Activated CD8-positive, alpha-beta T cell treated with anti-CD3 and anti-CD28 coated beads, Interleukin-2, amount 10 ng/mL, durations not matched to agents 7 days and 5 days (primary cell): ENCODE measurements at places on chromosomes 2 and 18.

DNA sequence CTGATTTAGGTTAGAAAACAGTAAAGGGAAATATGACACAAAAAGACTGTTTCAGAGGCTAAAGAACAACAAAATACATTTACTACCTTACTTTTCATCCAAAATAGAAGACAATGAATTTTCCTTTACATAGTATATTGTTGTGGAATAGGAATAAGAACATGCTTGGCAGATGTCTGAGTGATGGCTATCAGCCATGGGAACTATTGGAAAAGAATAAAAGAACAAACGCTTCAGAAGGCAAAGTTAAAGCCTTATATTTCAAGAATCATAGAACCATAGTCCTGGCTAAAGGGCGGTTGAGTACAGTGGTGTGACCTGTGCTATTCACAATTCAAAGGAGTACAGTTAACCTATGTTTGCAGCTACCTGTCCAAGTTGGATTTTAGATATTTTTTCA is 73.9 kb upstream of the NRXN1 start:
- H3K36me3 ChIP-seq: no peaks in the 10 kb centered on the region
- no peaks in the 10 kb centered on the region for H3K27me3 ChIP-seq
- H3K4me3 ChIP-seq: no peak overlapping the region
- no peak for DNase-seq
- no peak overlapping the region for H3K27ac ChIP-seq

DNA sequence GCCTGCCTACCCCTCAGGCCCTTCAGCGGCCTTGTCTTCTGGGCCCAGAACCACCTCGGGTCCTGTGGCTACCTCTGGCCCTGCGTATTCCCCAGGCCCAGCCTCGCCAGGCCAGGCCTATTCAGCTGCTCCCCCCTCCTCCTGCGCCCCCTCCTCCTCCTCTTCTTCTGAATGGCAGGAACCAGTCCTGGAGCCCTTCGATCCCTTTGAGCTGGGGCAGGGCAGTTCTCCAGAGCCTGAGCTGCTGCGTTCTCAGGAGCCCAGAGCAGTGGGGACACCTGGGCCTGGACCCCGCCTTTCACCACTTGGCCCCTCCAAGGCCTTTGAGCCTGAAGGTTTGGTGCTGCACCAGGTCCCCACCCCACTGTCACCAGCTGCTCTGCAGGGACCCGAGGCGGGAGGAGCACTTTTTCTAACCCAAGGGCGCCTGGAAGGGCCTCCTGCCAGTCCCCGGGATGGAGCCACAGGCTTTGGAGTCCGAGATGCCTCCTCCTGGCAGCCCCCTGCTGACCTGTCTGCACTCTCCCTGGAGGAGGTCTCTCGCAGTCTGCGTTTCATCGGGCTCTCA is 14.7 kb downstream of the GAREM2 start:
- H3K4me3 ChIP-seq: no peak overlapping the region
- no peak overlapping the region for H3K27ac ChIP-seq

- no peak for DNase-seq
- no peaks in the 10 kb centered on the region for H3K4me1 ChIP-seq
- no peaks in the 10 kb centered on the region for H3K36me3 ChIP-seq
- H3K27ac ChIP-seq: no peak overlapping the region
Measured at GRCh38 chr2:120611016-120611415, 124.7 kb upstream of the GLI2 start.

GRCh38 chr2:27211241-27211942 is 449 bp upstream of the ATRAID start:
- H3K4me3 ChIP-seq: peak overlapping the region; percentile 98
- no peak for DNase-seq
- peaks cover 42% of the 10 kb centered on the region for H3K4me1 ChIP-seq
- H3K27me3 ChIP-seq: no peaks in the 10 kb centered on the region

DNA sequence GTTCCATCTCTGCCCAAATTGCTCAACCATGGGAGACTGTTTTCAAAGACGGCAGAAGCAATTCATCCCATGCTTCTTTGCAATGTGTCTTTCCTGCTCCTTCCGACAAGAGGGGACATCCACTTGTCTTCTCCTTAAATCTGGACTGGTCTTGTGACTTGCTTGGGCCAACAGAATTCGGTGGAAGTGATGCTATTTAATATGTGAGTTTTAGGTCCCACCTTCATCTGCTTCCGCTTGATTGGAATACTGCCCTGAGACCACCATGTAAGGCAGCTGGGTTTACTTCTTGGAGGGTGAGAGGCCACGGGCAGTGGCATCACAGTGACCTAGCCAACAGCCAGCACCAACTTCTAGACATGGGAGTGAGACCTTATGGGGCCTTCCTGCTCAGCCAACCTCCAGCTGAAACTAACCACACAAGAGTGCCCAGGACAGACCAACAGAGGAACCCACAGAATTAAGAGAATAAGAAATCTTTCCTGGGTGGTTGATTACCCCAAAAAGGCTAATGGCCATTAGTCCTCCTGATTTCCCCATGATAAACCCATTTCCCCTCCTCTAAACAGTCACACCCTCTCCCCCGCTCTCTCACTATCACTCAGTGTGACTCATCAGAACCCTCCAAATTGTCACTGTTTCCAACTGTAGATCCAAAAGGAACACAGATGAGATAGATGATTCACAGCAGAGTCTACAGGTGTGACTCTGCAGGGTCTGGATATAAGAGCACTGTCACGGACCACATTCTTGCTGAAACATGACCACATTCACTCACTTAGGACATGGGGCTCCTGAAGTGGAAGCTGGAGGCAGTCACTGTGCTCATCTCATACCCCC is 16.2 kb upstream of the RHOB start:
- no peak overlapping the region for H3K27ac ChIP-seq
- no peak for DNase-seq
- no peaks in the 10 kb centered on the region for H3K4me1 ChIP-seq

DNA sequence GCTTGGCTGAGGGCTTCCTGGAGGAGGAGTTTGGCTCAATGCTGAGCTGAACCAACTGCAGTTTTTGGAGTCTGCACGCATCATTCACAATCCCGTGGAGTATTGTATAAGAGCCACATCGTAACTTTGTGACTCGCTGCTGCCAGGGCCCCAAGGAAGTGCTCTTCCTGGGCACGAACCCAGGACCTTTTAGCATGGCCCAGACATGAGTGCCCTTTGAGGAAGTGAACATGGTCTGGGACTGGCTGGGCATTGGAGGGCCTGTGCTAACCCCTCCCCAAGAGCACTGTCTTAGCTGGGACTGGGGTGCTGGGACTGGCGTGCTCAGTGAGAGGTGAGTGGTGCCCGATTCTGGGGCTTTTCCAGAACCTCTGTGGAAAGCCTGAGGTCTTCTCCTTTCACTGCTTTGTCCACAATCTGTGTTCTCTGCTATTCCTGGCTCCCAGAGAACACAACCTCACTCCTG is 88.6 kb downstream of the LIPG start:
- DNase-seq: no peak
- H3K27me3 ChIP-seq: no peaks in the 10 kb centered on the region
- H3K36me3 ChIP-seq: no peaks in the 10 kb centered on the region
- H3K4me1 ChIP-seq: no peaks in the 10 kb centered on the region
- H3K27ac ChIP-seq: no peak overlapping the region
- H3K4me3 ChIP-seq: no peak overlapping the region

DNA sequence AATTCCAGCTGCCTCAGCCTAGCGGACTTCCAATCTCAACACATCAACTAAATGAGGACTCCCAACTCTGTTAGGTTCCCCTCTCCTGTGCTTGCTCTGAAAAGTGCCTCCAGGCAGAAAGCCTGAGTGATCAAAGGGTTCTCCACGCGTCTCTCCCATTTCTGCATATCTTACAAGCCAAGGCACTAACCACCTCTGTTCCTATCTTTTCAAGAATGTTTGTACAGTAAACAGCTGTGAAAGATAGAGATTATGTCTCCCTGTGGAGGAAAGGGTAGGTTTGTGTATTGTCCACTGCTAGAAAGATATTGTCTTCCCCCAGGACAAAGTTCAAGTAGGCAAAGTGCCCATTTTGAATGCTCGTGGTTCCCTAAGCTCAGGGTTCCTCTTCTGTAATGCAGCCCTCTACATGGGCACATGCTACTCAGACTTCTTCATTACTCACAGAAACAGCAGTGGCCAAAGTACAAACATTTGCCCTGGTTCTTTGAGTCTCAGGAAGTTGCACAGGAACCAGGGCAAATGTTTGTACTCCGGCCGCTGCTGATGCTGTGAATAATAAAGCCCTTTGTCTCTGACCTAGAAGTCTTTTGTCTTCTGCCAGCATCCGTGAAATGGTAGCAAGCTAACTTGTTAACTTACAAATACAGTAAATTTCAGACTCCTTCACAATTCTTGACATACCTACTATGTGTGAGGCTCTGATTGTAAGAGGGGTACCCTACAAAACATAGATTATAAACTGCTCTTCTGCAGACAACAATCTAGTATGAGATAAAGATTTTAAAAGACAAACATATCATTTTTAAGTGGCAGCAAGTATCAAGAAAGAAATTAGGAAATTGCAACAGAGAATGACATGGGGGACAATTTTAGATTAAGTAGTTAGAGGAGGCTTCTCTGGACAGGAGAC is 44.5 kb downstream of the PKDCC start:
- H3K27me3 ChIP-seq: peaks cover 22% of the 10 kb centered on the region
- peaks cover 8% of the 10 kb centered on the region for H3K4me1 ChIP-seq
- no peak overlapping the region for H3K4me3 ChIP-seq
- DNase-seq: no peak
- H3K36me3 ChIP-seq: no peaks in the 10 kb centered on the region

DNA sequence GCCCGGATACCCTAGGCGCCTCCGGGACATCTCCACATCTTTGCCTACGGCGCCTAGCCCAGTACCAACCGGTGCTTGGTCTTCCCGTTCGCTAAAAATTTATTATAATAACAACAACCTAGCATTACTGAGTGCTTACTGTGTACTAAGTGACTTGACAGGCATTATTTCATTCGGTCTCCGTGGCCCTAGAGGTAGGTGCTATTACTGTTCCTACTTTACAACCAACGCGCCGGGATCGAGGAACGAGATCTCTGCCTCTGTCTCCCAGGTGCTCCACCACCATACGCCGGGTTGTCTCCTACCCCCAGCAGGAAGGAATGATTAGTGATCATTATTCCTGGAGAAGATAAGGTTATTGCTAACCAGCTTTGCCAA is 657 bp upstream of the BIN1 start:
- DNase-seq: no peak
- no peaks in the 10 kb centered on the region for H3K36me3 ChIP-seq
- peak overlapping the region; percentile 78 for H3K4me3 ChIP-seq
- H3K27me3 ChIP-seq: peaks cover 37% of the 10 kb centered on the region
- peaks cover 10% of the 10 kb centered on the region for H3K4me1 ChIP-seq

GRCh38 chr2:9681427-9681817 is 50.6 kb upstream of the YWHAQ start:
- peak overlapping the region; percentile 92 for H3K27ac ChIP-seq
- peaks cover 20% of the 10 kb centered on the region for H3K4me1 ChIP-seq
- DNase-seq: peak; percentile 71
- H3K27me3 ChIP-seq: peaks cover 2% of the 10 kb centered on the region
- H3K4me3 ChIP-seq: peak overlapping the region; percentile 38

- no peak overlapping the region for H3K27ac ChIP-seq
- peaks cover 3% of the 10 kb centered on the region for H3K27me3 ChIP-seq
- peak; percentile 57 for DNase-seq
- H3K4me3 ChIP-seq: no peak overlapping the region
- no peaks in the 10 kb centered on the region for H3K36me3 ChIP-seq
Measured at GRCh38 chr2:54903736-54904554, 146.3 kb downstream of the RTN4 start.

- peaks cover 58% of the 10 kb centered on the region for H3K4me1 ChIP-seq
- no peak for DNase-seq
- peaks cover 54% of the 10 kb centered on the region for H3K27me3 ChIP-seq
- peak overlapping the region; percentile 76 for H3K27ac ChIP-seq
- no peaks in the 10 kb centered on the region for H3K36me3 ChIP-seq
Measured at GRCh38 chr2:218894151-218894879, 13.7 kb downstream of the WNT10A start.

GRCh38 chr2:121490584-121491133 is 40.0 kb upstream of the RNU4ATAC start:
- H3K4me1 ChIP-seq: peaks cover 9% of the 10 kb centered on the region
- no peak overlapping the region for H3K4me3 ChIP-seq
- no peak overlapping the region for H3K27ac ChIP-seq
- peaks cover 14% of the 10 kb centered on the region for H3K36me3 ChIP-seq
- H3K27me3 ChIP-seq: no peaks in the 10 kb centered on the region

GRCh38 chr2:67825476-67825875 is 237.3 kb downstream of the C1D start:
- no peak overlapping the region for H3K4me3 ChIP-seq
- no peaks in the 10 kb centered on the region for H3K27me3 ChIP-seq
- no peak for DNase-seq
- H3K36me3 ChIP-seq: no peaks in the 10 kb centered on the region

- no peak for DNase-seq
- H3K27ac ChIP-seq: no peak overlapping the region
- H3K36me3 ChIP-seq: peaks cover 22% of the 10 kb centered on the region
- no peak overlapping the region for H3K4me3 ChIP-seq
Measured at GRCh38 chr2:171389325-171389724, 44.5 kb downstream of the METTL8 start.

GRCh38 chr2:38446906-38447561 is 70.0 kb upstream of the ATL2 start:
- H3K27me3 ChIP-seq: peaks cover 9% of the 10 kb centered on the region
- no peak overlapping the region for H3K4me3 ChIP-seq
- no peaks in the 10 kb centered on the region for H3K4me1 ChIP-seq
- no peak for DNase-seq

- no peaks in the 10 kb centered on the region for H3K27me3 ChIP-seq
- no peak overlapping the region for H3K27ac ChIP-seq
- no peak overlapping the region for H3K4me3 ChIP-seq
- H3K36me3 ChIP-seq: no peaks in the 10 kb centered on the region
Measured at GRCh38 chr2:59585655-59586054, 967.8 kb downstream of the BCL11A start.

DNA sequence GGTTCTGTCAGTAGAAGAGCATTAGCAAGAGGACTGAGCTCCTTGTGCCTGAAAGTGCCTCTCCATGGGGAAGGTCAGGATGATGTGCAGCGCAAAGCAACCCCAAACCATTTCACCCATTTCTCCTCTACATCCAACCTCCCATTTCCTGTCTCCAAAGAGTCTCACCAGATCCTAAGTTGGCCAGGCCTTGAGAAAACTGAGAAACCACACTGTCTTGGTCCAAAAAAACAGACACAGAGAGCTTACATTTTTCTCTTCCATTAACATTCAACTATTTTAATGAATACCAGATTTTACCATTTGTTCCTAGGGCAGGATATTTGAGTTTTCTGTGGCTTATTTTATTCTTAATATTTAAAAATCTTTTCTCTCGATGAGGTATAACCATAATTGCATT is 195.0 kb downstream of the EPHA4 start:
- H3K27ac ChIP-seq: no peak overlapping the region
- no peak overlapping the region for H3K4me3 ChIP-seq
- no peaks in the 10 kb centered on the region for H3K4me1 ChIP-seq
- no peaks in the 10 kb centered on the region for H3K36me3 ChIP-seq

- DNase-seq: no peak
- H3K36me3 ChIP-seq: no peaks in the 10 kb centered on the region
- H3K27me3 ChIP-seq: peaks cover 8% of the 10 kb centered on the region
- H3K4me1 ChIP-seq: no peaks in the 10 kb centered on the region
- no peak overlapping the region for H3K4me3 ChIP-seq
Measured at GRCh38 chr18:23108496-23108895, 26.8 kb upstream of the CABLES1 start.
